ENCODE measurements at places on chromosomes 16 and 17. TPM values are rescaled to one million over a fixed set of nuclear protein-coding genes. Genes with fewer than 3 reads are reported as not detected.

The TBC1D3D gene
- 0.33 TPM for polyA plus RNA-seq

The ZNF500 gene
- 12.0 TPM for polyA plus RNA-seq

The CARD14 gene
- not detected for polyA plus RNA-seq

The PAGR1 gene
- polyA plus RNA-seq: 18.0 TPM

GRCh38 chr17:75828076-75828400 is 16.2 kb downstream of the UNC13D start:
- DNase-seq: no peak

DNA sequence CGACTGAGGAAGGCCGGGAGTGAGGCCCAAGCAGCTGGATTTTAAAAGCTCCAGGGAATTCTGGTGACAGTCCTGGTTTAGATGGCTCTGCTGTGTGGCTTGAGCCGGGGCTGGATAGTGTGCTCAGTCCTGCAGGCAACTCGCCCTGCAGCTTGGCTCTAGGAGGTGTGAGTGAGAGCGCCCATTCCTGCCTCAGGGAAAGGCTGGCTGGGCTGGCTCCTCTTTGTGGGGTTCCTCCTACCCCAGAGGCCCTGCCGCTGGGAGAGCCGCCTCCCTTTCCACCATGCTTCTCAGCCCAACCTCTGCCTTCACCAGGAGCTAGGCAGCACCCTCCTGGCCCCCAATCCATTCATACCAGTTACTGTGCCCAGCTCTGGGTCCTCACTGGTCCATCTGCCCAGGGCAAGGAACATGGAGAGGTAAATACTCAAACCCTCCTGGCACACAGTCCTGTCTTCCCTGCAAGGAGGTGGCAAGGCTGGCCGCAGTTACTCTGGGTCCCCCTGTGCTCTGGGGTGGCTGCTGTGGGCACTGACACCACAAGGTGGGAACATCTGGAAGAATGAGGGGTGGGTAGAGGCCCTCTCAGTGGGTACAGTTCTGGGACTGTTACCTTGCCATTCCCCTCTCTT is 47.1 kb downstream of the VAC14 start:
- no peak for DNase-seq

DNA sequence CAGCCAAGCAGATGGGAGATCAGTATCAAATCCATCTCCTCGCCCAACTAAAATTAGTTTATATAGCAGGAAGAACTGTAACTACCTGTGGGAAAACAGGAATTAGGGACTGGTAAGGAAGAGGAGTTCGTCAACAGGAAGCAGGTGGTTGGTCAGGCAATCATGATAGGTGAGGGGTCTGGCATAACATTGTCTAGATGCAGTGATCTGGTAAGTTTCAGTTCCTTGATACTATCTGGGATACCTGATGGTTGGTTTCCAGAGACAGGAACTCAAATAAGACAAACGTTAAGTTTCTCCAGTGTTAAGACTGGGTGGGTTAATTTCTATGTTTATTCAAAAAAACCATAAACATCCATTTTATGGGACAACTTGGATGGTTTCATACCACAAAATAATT is 53.8 kb downstream of the CEP112 start:
- peak; percentile 9 for DNase-seq

DNA sequence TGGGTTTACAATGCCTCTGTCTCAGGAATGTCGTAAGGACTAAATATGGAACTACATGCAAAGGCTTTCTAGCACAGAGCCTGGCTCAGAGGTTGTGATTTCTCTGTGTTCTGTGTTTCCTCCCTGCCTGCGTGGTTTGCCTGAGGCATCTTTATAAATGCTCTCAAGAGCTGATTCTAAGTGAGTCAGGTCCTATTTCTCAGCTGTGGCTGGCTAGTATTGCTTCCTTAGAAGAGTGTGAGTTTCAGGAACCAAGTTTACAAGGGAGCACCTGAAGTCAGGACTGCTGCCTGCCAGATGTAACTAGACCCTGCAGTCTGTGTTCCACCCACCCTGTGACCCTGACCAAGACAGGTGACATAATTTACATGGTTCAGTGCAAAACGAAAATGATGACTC is 8.0 kb upstream of the CCL1 start:
- DNase-seq: no peak

DNA sequence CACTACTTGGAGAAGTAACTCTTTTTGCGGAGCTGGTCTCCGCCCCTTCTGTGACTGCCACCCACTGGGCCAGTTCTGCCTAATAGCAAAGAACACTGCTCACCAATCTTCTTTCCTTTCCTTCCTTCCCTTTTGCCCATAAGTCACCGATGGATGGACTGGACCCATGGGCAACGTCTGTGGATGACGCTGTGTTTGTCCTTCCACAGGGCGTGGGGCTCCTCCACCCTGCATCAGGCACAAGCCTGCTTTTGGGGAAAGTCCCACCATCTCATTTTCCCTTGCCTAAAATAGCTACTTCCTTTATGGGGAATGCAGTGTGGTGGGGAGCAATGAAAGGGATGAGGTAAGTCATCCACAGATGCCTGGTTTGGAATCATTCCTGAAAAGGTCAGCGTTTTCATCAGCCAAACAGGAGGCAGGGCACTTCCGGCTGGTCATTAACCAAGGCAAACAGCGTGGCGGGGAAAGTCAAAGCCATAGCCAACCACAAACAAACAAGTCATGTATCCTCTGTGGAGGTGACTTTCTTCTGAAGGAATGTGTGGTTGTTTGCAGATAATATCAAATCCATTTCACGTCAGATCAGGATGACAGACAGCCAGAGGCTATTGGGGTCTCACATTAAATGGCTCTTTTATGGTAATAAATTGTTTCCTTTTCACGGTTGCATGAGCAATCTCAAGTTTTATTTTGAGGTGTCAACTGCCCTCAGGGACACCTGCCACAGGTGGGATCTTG is 30.7 kb upstream of the MED9 start:
- no peak for DNase-seq

DNA sequence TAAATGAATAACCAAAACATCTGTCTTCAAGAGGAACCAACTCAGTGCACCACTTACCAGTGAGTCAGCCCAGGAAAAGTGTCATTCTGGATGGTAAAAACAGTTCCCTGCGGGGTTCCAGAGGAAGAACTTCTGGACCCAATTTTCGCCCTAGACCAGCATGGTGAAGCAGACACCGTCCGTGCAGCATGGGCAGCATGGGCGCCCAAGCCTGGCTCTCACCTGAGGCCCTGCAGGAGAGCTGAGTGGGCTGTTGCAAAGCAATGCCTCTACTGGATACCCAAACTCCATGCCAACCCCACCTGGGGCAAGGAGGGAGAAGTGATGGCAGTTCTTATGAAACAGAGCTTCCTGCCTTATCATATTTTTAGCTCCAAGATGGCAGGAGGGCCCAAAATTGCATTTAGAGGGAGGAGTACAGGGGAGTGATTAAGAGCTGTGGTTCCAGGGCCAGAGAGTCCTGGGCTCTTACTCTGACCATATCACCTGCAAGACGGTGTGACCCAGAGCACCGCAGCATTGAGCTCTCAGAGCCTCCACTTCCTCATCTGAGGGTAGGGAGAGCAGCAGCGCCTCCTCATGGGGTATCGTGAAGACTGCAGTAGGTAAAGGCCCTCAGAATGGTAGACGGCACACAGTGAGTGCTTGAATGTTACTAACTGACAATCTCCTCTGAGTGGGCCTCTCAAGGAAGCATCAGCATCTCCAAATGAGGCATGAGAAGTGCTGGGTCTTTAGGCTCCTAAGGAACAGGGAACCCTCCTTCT is 16.6 kb upstream of the INPP5K start:
- peak; percentile 74 for DNase-seq

DNA sequence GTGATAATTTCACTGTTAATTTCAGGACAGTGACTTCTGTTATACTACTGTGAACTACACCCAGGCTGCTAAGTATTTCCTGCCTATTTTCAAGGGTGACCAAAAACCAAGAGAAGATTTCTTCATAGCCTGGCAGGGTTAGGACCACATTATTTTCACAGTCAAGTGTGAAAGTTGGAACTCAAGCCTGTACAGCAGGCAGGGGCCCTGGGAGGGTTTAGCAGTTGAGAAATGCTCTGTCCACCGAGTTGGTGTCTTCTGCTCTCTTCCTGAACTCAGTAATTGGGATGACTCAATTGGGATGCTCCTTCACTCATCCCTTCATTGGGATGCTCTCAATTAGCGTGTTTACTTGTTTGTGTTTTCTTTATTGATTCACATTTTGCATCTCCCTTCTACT is 347.3 kb upstream of the CDH11 start:
- no peak for DNase-seq

GRCh38 chr17:2694381-2695242 is 17.0 kb downstream of the CLUH start:
- no peak for DNase-seq

DNA sequence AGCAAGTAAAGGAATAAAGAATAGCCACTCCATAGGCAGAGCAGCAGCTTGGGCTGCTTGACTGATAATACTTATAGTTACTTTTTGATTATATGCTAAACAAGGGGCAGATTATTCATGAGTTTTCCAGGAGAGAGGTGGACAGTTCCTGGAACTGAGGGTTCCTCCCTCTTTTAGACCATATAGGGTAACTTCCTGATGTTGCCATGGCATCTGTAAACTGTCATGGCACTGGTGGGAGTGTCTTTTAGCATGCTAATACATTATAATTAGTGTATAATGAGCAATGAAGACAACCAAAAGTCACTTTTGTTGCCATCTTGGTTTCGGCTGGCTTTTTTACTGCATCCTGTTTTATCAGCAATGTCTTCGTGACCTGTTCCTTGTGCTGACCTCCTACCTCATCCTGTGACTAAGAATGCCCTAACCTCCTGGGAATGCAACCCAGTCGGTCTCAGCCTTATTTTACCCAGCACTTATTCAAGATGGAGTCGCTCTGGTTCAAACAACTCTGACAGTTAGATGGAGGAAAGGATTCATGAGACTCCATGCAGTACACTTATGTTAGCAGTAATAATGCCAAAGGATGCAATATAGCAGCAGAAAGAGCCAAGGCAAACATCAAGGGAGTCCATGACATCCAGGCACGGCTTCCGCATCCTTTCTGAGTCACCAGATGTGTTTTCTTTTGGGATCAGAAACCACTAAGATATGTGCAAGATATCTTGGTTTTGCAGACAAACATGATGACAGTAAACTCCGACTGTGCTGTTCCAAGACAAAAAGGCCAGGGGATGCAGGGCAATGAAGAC is 55.8 kb upstream of the B4GALNT2 start:
- DNase-seq: no peak

DNA sequence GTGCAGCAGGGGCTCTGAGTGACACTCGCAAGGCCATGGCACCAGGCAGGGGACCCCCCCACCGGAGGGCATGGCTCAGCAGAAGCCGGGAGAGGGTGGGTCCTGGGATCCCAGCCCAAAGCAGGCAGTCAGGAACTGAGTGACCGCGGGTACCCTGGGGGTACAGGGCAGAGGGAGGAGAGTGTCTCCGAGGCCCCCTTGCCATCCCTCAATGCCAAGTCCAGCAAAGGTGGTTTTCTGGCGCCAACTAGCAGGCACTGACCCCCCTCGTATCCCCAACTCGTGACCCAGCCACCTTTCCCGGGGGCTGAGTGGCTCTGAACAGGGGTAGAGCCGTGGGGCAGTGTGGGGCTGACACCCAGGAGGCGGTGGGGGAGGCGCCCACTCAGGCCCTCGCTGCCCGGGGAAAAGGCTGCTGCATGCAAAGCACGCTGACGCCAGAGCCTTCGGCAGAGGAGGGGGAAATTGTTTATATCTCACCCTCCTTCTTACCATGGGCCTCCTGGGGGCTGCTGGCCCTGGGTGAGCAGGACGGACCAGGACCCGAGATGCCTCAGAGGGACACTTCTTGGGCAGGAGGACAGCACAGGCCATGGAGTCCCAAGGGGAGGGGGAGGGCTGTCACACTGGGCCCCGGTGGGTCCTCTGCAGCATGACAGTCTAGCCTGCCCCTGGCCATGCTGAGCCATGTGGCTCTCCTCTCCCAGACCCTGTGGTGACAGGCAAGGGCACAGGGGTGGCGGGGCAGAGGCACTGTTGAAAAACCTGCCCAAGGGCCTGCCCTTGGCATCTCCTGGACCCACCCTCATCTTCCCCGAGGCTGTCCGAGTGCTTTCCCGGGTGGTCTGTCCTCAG is 14.6 kb upstream of the ENPP7 start:
- DNase-seq: no peak

DNA sequence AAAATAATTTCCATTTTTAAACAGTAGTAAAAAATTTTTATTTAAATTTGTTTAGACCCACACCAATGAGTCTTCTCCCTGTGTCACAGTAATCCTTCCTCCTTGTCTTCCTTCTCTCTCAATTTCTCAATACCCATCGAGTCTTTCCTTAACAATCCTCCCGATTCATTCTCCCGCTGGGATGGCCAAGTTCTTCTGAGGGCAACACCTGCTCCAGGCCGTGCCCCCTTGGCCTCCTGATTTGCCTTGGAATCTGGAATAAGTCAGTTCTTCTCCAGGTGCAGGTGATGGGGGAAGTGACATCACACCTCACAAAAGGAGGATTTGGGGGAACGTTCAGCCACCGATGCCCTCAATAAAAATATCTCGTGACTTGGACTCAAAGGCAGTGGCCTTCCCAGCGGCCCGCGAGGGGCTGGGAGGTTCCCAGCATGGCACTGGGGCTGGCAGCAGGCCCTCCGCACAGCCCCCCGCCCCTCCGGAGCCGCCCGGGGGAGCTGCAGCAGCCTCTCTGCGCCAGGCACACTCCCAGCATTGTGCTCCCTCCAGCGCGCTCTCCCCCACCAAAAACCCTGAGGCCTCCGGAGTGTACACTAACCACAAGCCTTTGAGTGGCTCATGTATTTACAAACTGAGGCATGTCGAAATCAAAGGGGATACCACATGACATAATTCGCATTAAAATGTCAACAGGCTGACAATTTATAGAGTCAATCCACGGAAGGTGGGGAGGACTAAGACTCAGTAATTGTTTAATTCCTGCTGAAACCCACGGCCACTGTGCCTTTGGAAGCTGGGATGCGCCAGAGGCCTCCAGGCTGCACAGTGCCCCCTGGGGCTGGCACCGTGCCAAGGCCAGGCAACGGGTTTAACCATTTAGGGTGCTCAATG is 120.5 kb downstream of the ZFHX3 start:
- DNase-seq: no peak

GRCh38 chr16:1305823-1306222 is 3.6 kb upstream of the UBE2I start:
- peak; percentile 52 for DNase-seq

Measured in B cell (primary cell).